Stimulated activated CD4-positive, alpha-beta T cell treated with anti-CD3 and anti-CD28 coated beads, Interleukin-4, amount 100 ng/mL, for 1 hour (primary cell): ENCODE measurements at places on chromosomes 1 and 21.
A peak's percentile ranks its signal among the peaks of the same experiment; 100 is the strongest.

DNA sequence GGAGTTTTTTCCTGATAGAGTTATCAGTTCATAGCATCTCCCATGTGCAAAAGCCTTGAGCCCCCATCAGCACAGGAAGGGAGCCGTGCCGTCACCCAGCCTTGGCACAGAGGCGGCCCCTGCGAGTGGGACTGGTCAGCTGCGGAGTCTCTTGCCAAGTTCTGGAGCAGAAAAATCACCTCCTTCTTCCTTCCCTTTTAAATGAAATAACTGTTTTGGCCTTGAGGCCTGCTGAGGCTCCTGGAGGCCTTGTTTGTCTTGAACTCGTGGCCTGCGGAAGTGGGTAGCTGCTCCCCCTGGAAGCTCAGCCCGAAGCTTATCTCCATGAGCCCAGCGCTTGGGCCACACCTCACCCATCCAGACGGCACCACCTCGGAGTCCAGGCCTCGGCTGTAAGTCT is 145.7 kb upstream of the TMEM51 start:
- DNase-seq, result no peak

DNA sequence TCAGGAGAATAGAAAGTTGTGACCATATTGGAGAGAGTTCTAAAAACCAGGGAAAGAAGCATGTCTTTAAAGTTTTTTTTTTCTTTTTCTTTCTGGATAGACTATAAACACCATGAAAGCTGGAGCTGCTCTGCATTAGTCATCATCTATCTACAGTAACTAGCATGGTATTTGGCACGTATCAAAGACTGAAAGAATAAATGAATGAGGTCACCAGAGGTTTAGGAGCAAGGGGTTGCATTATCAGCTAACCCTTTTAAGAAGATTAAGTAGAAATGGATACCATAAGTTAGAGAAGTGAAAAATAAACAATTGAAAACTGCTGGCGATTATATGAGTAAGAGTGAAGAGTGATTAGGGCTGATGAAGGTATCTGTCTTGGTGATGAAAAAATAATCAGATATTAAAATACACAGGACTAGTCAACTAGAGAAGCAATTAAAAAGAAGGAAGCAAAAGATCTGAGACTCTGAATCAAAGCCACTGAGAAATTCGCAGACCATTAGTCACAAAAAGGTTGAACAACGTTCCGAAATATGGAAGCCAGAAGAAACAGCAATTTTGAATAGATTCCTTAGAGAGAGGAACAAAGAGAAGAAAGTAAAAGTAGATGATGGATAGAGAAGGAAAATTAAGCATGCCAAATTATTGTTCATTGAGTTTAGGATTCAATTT is 536.4 kb downstream of the DPYD start:
- no peak for DNase-seq

- DNase-seq, result no peak
Measured at GRCh38 chr1:66384258-66384921, 149.6 kb upstream of the SGIP1 start.

- DNase-seq, result peak; percentile 45
Measured at GRCh38 chr1:225882694-225883615, 775 bp upstream of the TMEM63A start.

GRCh38 chr1:7651203-7651602 is 119.9 kb upstream of the VAMP3 start:
- no peak for DNase-seq

DNA sequence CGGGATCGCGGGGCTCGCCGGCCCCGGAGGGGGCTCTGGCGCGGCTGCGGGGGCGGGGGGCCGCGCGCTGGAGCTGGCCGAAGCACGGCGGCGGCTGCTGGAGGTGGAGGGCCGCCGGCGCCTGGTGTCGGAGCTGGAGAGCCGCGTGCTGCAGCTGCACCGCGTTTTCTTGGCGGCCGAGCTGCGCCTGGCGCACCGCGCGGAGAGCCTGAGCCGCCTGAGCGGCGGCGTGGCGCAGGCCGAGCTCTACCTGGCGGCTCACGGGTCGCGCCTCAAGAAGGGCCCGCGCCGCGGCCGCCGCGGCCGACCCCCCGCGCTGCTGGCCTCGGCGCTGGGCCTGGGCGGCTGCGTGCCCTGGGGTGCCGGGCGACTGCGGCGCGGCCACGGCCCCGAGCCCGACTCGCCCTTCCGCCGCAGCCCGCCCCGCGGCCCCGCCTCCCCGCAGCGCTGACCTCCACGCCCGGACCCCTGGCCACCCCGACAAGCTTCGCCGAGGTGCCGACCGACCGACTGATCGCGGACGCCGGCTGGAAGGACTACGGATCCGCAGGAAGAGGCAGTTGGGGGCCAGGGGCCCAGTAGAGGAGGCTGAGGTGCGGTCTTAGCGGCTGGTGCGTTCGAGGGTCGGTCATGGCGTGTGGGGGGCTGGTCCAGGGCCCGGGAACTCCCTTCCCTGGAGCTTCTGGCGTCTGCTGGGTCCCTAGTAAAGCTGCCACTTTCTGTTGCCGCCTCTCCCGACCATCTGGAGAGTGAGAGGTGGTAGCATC is 711 bp downstream of the TRNP1 start:
- peak; percentile 31 for DNase-seq

DNA sequence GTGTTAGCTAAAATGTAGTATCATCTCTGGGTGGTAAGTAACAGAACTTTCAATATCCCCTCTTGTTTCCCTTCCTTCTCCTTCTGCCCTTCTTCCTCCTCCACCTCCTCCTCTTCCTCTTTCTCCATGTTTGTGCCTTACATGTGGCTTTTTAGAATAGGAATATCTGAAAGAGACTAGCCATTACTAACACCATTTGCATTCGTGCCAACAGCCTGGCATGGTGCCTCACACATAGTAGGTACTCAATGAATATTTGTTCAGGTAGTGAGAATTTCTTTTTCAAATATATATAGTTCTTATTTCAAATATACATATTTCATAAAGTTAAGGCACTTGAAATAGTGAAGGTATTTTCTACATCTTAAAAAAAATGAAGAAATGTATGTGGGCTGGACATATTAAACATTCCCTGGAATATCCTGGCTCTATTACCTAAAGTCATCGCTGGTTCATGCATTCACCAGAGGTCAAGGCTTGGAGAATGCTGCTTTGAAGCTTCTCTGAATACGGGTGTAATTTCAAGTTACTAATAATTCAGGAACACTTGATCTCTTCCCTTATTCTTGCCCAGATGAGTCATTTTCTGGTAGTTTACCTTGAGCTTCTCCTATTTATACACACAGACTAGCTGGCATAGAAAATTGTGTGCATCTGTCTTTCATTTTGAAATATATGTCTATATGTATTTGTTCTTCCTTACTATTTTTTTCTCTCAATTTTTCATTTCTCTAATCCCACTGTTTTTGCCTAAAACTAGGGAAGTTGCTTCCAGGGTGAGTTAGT is 319.4 kb downstream of the TGFB2 start:
- no peak for DNase-seq

DNA sequence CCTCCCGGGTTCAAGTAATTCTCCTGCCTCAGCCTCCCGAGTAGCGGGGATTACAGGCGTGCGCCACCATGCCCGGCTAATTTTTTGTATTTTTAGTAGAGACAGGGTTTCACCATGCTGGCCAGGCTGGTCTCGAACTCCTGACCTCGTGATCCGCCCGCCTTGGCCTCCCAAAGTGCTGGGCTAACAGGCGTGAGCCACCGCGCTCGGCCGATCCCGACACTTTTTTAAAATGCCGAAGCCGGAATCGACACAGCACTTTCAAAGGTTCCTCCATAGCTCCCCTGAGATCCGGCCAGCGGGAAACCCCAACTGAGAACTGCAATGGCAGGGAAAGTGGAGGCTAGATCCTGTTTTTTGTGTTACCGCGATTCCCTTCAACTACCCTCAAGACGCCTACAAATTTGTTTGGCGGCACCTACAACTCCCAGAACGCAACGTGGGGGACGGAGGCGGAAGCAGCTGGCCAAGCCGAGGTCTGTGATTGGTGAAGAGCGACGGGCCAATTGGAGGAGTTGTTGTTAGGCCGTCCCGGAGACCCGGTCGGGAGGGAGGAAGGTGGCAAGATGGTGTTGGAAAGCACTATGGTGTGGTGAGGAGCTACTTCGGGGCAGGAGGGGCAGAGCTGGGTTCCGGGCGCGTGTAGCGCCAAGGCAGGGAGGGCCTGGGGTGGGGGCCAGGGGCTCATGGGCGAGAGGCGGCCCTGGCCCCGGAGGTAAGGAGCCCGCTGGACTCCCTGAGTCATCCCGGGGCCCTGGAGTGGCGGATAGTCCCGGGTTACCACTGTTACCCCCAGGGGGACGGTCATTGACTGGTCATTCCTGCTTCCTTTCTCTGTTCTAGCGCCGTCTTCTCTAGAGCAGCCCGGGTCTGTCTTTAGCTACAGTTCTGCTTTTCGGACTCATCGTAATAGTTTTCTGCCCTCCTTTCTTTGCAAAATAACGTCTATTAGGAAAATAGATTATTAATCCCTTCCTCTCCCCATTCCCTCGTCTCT is at the start of gene PSMD4:
TSS of gene PSMD4 (plus strand) at position 518 of the 997 bp plus-strand sequence. CDS start at position 567, 49 bp downstream.
- peak; percentile 90 for DNase-seq

- DNase-seq, result no peak
Measured at GRCh38 chr1:22760455-22760854, 49.8 kb downstream of the EPHB2 start.

DNA sequence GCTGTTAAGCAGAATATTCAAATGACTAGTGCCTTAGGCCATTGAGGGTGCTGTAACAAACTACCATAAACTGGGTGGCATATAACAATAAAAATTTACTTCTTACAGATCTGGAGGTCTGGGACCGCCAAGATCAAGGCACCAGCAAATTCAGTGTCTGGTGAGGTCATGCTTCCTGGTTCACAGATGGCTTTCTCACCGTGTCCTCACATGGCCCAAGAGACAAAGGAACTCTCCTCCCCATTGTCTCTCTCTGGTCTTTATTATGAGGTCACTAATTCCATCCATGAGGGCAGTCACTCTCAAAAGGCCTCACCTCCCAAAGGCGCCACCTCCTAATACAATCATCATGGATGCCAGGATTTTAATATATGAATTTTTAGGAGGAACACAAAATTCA is 127.3 kb downstream of the GABPA start:
- no peak for DNase-seq

DNA sequence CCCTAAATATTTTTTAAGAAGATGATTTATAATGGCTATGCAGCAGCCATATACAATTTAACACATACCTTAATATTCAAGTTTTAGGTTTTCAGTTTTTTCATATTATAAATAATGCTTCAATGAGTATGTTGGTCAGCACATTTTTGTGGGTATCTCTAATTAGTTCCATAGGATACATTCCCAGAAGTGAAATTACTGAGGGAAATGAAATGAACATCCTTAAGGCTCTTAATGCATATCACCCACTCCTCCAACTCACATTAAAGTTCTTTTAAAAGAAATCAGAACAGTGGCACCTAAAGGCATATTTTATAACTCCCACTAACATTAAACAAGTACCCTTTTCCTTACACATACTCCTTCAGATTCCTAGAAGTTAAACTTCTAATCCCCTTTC is 56.1 kb downstream of the EYA3 start:
- DNase-seq, result no peak

DNA sequence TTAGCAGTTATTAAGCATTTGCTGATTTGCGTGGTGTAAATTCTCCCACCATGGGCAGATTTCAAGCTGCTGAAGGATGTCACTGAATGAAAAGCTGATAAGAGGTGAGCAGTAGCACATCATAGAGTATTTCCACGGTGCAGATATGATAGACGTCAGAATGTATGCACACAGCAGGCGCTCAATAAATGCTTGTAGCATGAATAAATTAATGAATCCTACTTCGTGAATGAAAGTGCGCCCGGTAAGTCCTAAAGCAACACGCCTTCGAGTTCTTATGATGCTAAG is 510 bp upstream of the UBIAD1 start:
- no peak for DNase-seq

GRCh38 chr1:3148171-3148570 is 79.2 kb downstream of the PRDM16 start:
- no peak for DNase-seq

DNA sequence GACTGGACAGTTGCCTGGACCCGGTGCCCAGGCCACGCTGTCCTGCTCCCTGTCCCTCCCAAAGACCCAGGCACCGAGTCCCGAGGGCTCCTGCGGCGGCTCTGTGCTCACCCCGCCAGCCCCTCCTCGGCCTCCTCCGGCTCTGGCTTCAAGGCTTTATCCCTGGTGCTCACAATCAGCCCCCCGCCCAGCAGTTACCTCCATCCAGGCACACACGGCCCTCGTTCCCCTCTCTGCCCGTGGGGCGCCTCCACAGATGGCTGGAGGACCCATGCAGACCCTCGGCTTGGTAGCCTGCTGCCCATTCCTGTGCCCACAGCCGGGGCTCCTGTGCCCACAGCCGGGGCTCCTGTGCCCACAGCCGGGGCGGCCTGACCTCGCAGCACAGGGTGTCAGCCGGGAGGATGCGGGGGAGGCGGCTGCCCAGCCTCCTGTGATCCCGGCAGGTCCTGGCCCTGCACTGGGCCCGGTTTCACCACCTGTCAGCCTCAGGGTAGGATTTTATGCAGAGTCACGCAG is 52.3 kb upstream of the COL18A1 start:
- no peak for DNase-seq

DNA sequence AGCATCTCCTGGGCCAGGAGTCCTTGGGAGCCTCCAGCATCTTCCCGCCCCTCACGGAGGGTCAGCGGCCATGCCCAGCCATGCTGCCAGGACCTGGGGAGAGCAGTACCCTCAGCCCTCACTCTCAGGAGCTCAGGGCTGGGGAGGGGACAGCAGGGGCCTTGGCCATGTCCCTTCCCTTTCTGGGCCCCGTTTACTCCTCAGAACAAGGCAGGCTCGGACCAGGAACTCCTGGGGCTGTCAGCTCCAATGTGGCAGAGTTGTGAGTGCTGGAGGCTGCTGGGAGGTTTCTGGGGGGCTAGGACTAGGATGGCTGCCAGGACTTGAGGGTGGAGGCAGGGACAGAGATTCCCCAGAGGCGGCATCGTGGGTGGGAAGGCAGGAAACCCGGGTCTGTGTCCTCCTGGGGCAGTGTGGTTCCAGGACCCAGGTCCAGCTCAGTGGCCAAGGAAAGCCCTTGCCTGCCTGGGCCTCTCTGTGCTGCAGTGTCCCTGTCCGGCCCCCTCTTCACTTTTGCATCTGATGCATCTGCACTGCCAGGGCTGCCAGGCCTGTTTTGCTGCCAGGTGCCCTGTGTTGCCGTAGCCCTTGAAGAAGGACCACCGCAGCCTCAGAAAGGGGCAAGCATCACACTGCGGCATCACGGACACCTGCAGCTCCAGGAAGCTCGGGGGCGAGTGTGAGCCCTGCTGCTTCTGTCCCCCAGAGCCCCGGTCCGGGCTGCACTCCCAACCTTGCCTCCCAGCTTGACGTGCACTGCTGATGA is 223.9 kb downstream of the CAMTA1 start:
- no peak for DNase-seq

DNA sequence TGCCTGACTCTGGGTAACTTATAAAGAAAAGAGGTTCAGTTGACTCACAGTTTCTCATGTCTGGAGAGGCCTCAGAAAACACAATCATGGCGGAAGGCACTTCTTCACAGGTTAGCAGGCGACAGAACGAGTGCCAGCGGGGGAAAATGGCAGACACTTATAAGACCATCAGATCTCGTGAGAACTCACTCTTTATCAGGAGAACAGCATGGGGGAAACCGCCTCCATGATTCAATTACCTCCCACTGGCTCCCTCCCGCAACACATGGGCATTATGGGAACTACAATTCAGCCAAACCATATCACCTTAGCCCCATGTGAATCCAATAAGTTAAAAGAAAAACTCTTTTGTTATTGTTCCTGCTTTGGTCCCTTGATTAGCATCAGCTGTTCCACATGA is 725.2 kb downstream of the LRRIQ3 start:
- no peak for DNase-seq
